ENCODE measurements at places on chromosomes 16 and 17. TPM values are rescaled to one million over a fixed set of nuclear protein-coding genes. Genes with fewer than 3 reads are reported as not detected.

The HOXB1 gene
- not detected for total RNA-seq

The UNC119 gene
- 34.9 TPM for total RNA-seq

The ADAM11 gene
- 1.0 TPM for total RNA-seq

The TERB1 gene
- total RNA-seq = 0.18 TPM

The PRSS8 gene
- not detected for total RNA-seq

The CDH5 gene
- total RNA-seq = 0.31 TPM

The OTOP2 gene
- total RNA-seq = not detected

The KCNJ12 gene
- total RNA-seq = 2.3 TPM

The CDH13 gene
- 30.7 TPM for total RNA-seq

The DPEP2 gene
- total RNA-seq = not detected

The SGF29 gene
- 29.7 TPM for total RNA-seq

The ATP2A3 gene
- not detected for total RNA-seq

The SLC16A3 gene
- total RNA-seq = 12.9 TPM

GRCh38 chr16:88903267-88903666 is 36.8 kb upstream of the PABPN1L start:
- no peak for DNase-seq

DNA sequence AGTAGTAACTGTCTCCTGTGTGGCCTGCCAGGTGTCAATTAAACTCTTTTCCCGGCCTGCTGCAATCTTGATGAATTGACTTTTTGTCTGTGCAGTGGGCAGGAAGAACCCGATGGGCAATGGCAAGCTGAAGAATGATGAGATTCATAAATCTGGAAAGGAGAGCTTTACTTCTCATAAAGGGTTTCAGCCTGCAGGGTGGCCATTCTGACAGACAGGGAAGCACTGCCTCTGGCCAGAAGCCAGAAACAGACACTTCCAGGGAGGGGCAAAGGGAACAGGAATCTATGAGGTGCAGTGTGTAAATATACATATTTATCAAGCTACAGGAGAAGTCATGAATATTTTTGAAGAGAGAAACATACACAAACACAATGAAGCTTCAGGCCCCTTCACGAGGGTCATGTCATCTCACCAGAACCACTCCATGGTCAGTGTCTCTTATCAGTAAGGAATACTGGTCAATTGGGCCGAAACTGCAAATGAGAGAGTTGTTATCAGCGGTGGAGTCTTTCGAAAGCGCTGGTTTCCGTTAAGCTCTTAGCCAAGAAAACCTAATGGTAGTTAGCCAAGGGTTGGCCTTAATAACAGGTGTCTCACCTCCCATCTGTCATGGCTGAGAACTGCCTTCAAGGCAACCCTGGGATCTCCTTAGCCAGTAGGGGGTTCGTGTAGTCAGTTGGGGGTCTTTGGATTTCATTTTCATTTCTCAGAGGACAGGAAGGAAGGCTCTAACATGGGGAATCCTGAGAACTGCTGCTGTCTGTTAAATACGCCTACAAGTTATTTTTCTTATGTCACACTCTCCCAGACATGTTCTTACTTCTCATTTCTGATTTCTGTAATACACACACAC is 1.2 kb upstream of the NARF start:
- DNase-seq = no peak

- no peak for DNase-seq
Measured at GRCh38 chr17:13350466-13350865, 251.3 kb downstream of the HS3ST3A1 start.

- DNase-seq = no peak
Measured at GRCh38 chr16:68013440-68013839, 2.3 kb downstream of the DPEP2NB start.

- no peak for DNase-seq
Measured at GRCh38 chr16:76574651-76575050, 297.4 kb downstream of the CNTNAP4 start.

DNA sequence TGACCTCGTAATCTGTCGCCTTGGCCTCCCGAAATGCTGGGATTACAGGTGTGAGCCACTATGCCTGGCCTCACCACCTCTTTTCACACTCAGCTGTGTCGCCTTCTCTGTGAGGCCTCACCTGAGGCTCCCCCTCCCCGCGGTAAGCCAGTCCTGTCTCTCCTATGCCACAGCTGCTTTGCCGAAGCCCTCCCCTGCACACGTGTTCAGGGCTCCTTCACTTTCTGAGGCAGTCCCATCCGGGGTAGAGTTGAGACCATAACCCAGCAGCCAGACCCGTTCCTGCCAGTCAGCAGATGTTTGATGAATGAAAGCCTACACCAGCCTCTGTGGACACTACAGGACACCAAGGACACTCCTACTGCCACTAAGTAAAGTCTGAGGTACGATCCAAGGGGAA is 10.6 kb downstream of the USP7 start:
- no peak for DNase-seq

- DNase-seq = no peak
Measured at GRCh38 chr17:40190197-40191021, 13.1 kb downstream of the RAPGEFL1 start.

- no peak for DNase-seq
Measured at GRCh38 chr16:83215406-83216001, 588.7 kb downstream of the CDH13 start.

- DNase-seq = no peak
Measured at GRCh38 chr16:29028457-29029167, 43.8 kb downstream of the LAT start.

- no peak for DNase-seq
Measured at GRCh38 chr16:35449663-35450062, 1990.3 kb downstream of the TP53TG3F start.

DNA sequence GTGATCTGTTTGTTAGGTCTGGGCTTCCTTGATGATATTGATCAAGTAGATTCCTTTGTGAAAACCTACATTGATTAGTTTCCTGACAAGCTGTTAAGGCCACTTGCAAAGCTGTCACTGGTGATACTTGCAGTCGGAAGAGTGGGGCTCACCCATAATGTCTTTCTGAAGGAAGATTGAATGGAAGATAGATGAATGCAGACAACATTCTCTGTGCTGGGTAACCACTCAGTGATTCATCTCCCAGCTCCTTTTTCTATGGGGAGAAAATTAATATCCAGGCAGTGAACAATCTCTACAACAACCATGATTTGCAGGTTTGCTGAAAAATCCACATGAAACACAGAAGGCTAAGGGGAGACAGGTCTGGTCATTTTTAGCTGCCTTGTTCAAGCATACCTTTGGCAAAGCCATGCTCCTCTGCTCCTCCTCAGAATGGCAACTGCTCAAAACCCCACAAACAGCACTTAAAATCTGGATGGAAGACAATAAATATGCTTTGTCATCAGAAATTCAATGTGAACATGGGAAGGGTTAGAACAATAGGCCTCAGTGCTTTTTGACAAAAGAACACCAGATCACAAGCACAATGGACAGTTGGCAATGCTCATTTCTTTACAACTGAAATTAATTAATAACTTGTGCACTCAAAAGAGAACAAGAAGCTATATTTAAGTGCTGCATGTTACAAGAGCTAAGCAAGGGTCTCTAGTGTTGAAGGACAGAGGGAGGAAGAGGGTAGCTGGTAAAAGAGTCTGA is 495.4 kb downstream of the TOX3 start:
- no peak for DNase-seq

GRCh38 chr17:33080091-33080490 is 88.4 kb downstream of the SPACA3 start:
- DNase-seq = no peak

- DNase-seq = no peak
Measured at GRCh38 chr16:56617212-56618085, 8.1 kb upstream of the MT1E start.

GRCh38 chr17:74119049-74119580 is 84.4 kb upstream of the RPL38 start:
- DNase-seq = no peak

- DNase-seq = no peak
Measured at GRCh38 chr16:75452464-75453190, 11.9 kb downstream of the TMEM170A start.

DNA sequence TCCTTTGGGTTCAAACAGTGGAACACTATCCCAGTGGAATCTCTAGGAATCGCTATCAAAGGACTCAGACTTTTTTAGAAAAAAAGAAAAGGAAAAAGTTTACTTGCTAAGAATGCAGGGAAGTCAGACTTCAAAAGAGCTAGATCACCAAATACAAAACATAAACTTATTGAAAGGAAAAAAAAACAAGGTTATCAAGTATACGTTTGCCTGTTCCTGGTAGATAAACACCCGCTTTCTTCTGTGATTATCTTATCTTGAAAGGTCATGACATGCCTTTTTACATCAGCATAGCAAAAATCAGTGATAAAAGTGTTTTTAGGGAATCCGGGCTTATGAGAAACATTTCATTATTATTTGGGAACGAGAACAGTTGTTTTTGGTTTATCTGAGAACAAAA is 129.3 kb upstream of the TMEM97 start:
- no peak for DNase-seq

DNA sequence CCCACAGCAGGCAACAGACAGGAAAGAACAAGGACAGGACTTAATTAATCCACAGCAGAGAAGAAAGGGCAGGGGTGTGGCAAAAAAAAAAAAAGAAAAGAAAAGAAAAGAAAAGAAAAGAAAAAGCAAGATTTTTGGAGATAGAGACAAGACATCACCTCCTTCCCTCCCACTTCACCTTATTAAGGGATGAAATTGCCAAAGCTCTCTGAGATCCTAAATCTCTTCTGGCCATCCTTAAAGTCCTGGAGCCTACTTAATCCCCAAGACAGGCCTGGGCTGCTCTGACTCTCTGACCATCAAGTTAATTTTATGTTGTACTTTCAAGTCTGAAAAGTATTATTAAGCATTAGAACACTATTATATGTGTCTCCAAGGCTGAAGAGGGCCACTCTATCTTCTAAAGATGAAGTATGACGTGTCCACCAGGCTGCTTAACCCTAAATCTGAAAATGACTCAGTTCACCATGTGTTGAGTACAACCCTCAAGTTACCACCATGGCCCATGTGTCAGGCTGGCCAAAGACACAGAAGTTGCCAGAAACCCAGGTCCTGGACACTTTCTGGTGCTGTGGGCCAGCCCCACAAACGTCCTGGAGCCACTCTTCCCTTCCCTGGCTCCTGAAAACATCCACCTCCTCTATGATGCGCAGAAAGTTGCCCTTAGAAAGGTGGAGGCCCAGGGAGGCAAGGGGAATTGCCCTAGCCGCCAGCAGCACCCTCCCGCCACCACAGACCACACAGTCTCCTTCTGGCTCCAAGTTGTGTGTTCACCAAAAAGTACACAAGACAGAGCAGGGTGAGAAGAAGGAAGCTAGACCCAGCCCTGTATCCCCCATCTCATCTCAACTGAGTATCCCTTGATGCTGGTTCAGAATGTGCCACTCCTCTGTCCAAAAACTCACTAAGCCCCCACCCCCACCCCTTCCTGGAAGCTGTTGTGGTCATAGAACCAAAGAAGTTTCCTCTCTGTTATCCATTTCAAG is 2.7 kb downstream of the SOCS1 start:
- no peak for DNase-seq

- no peak for DNase-seq
Measured at GRCh38 chr16:1828645-1829410, 1.8 kb downstream of the FAHD1 start.

- peak; percentile 90 for DNase-seq
Measured at GRCh38 chr16:67546761-67547422, 15.4 kb upstream of the CTCF start.

GRCh38 chr16:53065461-53066061 is 10.8 kb downstream of the CHD9 start:
- no peak for DNase-seq

- no peak for DNase-seq
Measured at GRCh38 chr17:79255926-79256585, 181.4 kb downstream of the ENGASE start.

DNA sequence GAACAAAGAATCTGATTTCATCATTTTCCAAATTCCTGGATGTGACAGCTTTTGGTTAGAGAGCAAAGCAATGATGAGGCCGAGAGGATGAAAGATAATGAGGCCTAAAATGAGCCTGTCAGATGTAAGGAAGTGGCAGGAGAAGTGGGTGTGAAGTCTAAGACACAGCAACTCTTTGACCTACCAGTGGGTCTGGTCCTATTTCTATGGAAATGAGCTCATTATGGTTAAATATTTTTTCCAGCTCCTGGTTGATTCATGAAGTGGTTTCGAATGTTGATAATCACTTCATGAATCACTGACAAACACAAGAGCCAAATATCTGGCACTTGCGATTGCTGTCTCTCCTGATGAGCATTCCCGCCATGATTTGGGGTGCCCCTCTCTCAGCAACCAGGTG is 273.3 kb upstream of the CDH5 start:
- no peak for DNase-seq

DNA sequence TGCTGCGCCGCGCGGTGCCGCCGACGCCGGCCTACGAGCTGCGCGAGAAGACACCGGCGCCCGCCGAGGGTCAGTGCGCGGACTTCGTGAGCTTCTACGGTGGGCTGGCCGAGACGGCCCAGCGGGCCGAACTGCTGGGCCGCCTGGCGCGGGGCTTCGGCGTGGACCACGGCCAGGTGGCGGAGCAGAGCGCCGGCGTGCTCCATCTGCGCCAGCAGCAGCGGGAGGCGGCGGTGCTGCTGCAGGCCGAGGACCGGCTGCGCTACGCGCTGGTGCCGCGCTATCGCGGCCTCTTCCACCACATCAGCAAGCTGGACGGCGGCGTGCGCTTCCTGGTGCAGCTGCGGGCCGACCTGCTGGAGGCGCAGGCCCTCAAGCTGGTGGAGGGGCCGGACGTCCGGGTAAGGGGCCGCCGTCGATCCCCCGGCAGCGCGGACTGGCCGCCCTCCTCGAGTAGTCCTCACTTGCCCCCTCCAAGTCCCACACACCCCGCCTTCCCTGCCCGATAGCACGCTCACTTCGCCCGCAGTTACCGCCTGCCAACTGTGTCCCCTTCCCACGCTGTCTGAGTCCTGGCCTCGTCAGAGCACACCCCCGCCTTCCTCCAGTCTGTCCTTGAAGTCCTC is 470 bp downstream of the MLYCD start:
- DNase-seq = no peak

GRCh38 chr16:65991149-65991701 is 375.3 kb upstream of the CDH5 start:
- no peak for DNase-seq

- DNase-seq = no peak
Measured at GRCh38 chr16:13920510-13920818, 510 bp downstream of the ERCC4 start.

- no peak for DNase-seq
Measured at GRCh38 chr17:39527220-39527813, 66.0 kb downstream of the CDK12 start.

GRCh38 chr16:86590501-86591144 is 12.3 kb downstream of the FOXL1 start:
- DNase-seq = no peak

DNA sequence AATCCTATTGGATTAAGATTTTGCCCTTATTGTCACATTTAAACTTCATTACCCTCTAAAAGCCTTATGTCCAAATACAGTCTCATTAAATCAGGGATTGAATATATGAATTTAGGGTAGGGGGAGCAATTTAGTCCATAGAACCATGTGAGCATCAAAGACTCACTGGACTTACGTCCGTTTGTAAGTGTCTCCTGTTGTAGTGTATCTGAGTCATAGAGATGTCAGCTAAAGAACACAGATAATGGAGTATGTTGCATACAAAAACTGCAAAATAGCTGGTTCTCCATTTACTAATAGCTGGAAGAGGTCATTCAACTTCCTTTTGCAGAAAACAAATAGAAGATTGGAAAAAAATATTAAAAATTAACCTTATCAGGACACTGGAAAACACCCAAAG is 599.1 kb upstream of the SOX9 start:
- DNase-seq = no peak

GRCh38 chr17:74010903-74011302 is 192.6 kb upstream of the RPL38 start:
- no peak for DNase-seq
